ENCODE measurements at places on chromosomes 6 and 20.

- no peak for DNase-seq
These were observed 32.8 kb downstream of the HTR1B start for GRCh38 chr6:77430504-77430903.

- no peak for DNase-seq
These were observed 14.4 kb upstream of the GJE1 start for GRCh38 chr6:142118328-142118727.

DNA sequence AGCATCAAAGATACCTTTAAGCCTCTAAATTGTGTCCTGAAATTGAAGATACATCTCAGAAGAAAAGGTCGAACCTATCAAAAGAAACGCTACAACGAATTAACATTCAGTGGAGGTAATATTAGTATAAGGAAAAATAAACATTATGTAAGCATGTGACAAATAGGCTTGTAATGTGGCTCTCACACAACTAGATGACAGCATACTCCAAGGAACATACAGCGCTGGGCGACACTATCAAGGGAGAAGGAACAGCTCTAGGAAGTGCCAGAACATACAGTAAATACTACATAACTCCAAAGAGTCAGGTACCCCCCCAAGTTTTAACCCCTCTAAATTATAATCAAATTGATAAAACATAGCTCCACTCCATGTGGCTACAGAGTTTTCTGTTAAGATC, 103.5 kb downstream of the LAMP5 start:
- DNase-seq = peak; percentile 78

DNA sequence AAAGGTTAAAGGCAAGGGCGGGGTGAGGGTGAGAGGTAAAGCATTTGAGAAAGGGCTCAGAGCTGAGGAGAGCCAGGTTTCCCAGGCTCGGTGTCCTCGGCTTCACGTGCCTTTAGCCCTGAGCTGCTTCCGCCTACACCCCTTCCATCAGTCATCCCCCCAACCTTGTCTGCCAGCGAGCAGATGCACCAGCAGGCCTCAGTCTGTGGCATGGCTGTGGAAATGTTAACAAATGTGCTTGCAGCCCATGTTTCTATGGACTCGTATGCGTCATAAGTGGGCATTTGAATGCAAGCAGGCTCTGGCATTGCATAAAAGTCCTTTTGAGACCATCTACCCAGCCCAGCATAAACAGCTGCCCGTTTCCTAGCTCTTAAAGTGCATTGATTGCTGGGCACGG, 88.8 kb downstream of the SYNJ2 start:
- no peak for DNase-seq

GRCh38 chr6:33279971-33280511, 3.1 kb downstream of the B3GALT4 start:
- peak; percentile 40 for DNase-seq

DNA sequence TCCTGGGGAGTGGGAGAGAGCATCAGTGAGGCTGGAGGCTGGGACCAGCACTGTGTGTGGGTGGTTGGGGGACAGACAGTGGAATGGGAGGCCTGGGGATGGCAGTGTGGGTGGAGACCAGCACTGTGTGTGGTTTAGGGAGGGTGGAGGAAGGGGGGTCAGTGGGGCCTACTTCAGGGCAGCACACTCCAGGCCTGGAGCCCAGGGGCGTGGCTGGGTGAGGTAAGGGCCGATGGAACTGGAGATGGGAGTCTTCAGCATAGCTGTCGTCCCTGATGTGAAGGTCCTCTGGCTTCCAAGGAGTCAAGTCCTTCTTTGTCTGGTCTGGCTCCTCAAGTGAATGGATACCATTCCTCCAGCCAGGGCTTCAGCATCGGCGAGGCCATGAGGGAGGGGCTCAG, 18.6 kb downstream of the KCNK17 start:
- DNase-seq = no peak

GRCh38 chr6:15244620-15245360, 1.1 kb upstream of the JARID2 start:
- peak; percentile 66 for DNase-seq

GRCh38 chr6:113870917-113871316, 13.8 kb downstream of the MARCKS start:
- no peak for DNase-seq

DNA sequence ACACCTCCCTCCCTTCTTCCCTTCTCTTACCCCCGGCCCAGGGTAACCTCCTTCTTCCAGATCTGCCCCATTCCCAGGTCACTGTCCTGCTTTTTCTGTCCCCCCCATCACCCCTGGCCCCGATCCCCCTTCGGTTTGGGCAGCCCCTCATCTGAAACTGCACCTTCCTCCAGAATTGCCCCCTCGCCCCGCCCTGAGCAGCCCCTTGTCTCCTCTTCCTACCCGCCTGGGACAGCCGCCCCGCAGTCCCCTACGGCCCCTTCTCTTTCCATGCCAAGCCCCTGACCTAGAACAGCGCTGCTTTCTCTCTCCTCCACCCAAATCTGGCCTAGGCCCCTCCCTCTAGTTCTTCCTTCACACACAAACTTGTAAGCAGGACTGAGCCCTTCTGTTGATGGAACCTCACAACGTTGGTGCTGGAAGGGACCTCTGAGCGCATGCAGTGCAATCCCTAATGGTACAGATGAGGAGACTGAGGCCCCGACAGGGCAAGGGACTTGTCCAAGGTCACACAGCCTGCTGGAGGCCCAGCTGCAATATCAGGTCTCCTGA, 630 bp downstream of the PPP2R5D start:
- DNase-seq = no peak

Measured in NCI-H146 (cell line).